HepG2 (cell line): ENCODE measurements at places on chromosomes 1 and 21. TPM values are rescaled to one million over a fixed set of nuclear protein-coding genes. Genes with fewer than 3 reads are reported as not detected.

CYP4A11 gene
- not detected in 2 replicates for total RNA-seq

PGLYRP4 gene
- not detected in 2 replicates for total RNA-seq

CYP4B1 gene
- total RNA-seq: not detected in 2 replicates

NLRP3 gene
- not detected in 2 replicates for total RNA-seq

GRCh38 chr1:88237058-88237457, 447.0 kb upstream of the PKN2 start:
- no peak overlapping the region for H3K27ac ChIP-seq
- H3K4me3 ChIP-seq: no peak overlapping the region

GRCh38 chr1:242877229-242877628, 352.7 kb upstream of the PLD5 start:
- H3K4me3 ChIP-seq: no peak overlapping the region
- no peaks in the 10 kb centered on the region for H3K36me3 ChIP-seq
- no peak overlapping the region for H3K27ac ChIP-seq
- H3K4me1 ChIP-seq: no peaks in the 10 kb centered on the region
- DNase-seq: no peak

DNA sequence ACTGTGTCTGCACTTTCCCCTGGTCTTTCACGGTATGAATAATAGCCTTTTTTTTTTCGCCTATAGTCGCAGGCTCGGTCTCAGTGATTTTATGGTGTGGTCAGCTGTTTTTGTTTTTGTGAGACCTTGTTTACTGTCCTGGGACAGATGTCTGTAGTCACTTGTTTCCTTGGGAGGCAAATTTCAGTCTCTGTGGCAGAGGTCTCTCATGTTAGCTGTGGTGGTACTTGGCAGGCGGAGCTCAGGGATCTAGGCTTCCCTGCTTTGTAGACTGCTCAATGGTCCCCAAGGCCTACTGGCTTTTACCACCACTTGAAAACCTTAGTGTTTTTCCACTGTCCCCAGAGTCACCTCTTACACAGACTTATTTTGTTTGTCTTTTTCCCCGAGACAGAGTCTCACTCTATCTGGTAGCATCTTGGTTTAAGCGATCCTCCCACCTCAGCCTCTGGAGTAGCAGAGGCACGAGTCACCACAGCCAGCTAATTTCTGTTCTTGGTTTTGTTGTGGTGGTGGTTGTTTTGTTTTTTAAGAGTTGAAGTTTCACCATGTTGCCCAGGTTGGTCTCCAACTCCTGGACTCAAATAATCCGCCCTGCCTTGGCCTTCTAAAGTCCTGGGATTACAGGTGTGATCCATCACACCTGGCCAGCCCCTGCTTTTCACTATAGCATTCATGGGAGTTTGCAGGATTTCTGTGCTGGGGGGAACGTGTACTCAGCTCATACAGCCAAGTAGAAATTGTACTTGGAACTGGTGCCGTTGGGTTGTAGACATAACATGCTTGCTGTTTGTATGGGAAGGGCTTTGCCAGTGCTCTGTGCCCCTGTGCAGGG, 10.3 kb downstream of the RNU1-2 start:
- DNase-seq: no peak
- H3K4me3 ChIP-seq: no peak overlapping the region
- no peaks in the 10 kb centered on the region for H3K27me3 ChIP-seq

DNA sequence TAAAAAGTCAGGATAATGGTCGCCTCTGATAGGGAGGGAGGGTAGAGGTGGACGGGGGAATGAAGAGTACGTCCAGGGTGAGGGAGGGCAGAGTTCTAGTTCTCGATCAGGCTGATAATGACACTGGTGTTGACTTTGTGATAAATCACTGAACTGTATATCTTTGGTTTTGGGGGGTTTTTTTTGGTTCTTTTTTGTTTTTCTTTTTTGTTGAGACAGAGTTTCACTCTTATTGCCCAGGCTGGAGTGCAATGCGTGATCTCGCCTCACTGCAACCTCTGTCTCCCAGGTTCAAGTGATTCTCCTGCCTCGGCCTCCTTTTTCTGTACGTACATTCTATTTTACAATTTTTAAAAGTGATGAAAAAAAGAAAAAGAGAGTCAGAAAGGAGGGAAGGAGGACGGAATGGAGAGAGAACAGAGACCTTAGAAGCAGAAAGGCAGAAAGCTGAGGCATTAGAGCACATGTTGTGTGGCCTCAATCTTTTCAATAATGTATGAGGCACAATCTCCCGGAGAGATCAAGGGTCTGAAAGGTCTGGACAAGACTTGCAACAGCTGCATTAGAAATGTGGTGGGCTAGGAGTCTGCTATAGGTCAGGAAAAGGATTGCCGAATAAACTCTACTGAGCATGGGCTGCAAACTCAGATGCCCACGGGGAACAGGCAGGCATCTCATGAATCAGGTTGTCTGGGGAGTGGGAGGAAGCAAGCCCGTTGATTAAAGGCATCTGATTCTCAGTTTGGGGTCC, 174.8 kb downstream of the TOMM20 start:
- no peak overlapping the region for H3K27ac ChIP-seq
- no peak for DNase-seq
- H3K4me3 ChIP-seq: no peak overlapping the region
- H3K4me1 ChIP-seq: peaks cover 71% of the 10 kb centered on the region
- no peaks in the 10 kb centered on the region for H3K27me3 ChIP-seq
